K562 (cell line): ENCODE measurements at places on chromosomes 7 and 10.
A peak's percentile ranks its signal among the peaks of the same experiment; 100 is the strongest.

GRCh38 chr7:867001-867405, 9.4 kb upstream of the GET4 start:
- DNase-seq = no peak

- DNase-seq = no peak
Observed at GRCh38 chr7:144397086-144397485, 6.4 kb downstream of the NOBOX start.

DNA sequence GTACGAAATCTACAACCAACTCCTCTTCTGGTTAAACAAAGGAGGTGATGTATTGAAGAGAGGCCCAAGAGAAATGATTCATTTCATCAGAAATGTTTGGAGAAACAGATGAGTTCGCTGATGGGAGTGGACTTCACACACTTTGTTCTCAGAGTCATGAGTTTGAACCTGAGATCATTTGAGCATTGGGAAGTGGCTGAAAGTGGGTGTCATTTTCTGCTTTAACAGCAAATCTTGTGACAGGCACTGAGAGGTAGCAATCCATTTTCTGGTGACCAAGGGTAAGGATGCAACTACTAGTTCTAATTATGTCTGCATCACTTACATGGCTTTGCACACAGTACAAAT, 51.4 kb downstream of the RBM20 start:
- DNase-seq = no peak

- no peak for DNase-seq
Observed at GRCh38 chr10:61888744-61889143, 12.8 kb upstream of the ARID5B start.

GRCh38 chr7:4556868-4557793, 125.0 kb upstream of the FOXK1 start:
- no peak for DNase-seq

- peak; percentile 37 for DNase-seq
Observed at GRCh38 chr7:139422126-139422525, 61.3 kb downstream of the KLRG2 start.

DNA sequence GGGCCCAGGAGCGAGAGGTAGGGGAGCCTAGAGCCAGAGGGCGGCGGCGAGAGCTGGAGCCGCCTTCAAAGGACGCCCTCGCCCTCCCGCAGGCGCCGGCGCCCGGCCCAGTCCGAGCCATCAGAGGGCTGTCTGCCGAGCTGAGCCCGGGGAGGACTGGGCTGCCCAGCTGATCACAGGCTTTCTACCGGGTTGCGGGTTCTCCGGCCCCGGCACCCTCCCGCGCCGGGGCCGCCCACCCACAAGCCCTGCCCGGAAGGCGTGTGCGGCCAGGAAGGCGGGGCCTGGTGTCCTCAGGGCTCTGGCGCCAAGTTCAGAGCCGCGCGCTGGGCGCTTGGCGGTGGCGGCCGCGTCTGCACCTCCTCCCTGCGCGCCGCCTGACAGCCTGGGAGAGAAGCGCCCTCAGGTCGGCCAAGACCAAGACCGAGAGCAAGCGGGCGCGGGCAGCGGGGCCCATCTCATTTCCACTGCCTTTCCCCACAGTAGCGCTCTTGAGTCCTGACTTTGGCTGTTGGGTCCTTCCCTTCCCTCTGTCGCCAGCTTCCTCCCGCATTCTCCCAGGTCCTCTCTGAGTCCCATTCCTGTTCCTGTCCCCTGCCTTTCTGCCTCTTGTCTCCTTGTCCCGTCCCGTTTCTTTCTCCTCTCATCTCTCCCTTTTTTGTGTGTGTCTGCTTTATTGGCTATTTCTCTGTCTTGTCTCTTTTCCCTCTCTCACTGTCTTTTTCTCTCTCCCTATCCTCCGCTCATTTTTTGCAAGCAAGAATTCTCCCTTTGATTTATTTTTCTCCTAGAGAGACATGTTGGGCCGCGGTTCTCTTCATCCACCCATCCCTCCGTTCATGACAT, 60.6 kb upstream of the MSMB start:
- peak; percentile 70 for DNase-seq

GRCh38 chr7:114466917-114467316, 52.3 kb downstream of the FOXP2 start:
- no peak for DNase-seq

DNA sequence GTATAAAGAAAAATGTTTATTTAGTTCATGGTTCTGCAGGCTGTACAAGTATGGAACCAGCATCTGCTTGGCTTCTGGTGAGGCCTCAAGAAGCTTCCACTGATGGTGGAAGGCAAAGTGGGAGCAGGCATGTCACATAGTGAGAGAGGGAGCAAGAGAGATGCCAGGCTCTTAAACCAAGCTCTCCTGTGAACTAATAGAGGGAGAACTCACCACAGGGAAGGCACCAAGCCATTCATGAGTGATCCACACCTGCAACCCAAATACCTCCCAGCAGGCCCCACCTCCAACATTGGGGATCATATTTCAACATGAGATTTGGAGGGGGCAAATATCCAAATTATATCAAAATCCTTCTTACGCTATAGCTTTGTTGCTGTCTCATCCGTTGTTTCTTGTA, 113.1 kb downstream of the CPED1 start:
- DNase-seq = no peak

GRCh38 chr10:12198156-12198555, 2.2 kb downstream of the CDC123 start:
- DNase-seq = no peak

DNA sequence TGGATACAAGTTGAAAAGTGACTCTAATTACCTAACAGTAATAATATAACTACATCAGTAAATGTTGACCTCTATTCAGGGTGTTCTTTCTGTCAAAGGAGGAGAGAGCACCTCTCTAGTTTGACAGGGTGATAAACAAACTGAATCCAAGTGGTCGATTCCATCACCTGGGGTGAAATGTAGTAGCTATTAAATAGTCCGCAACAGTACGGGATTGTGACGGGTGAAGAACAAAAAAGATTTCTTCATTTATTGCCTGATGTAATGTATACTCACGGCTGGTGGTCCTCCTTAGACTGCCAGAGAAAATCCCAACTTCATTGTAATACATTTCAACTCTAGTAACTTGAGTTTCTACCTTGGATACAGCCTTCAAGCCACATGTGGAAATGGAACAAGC, 292.5 kb upstream of the CELF2 start:
- no peak for DNase-seq

- no peak for DNase-seq
Observed at GRCh38 chr7:148609045-148609725, 18.6 kb downstream of the C7orf33 start.

DNA sequence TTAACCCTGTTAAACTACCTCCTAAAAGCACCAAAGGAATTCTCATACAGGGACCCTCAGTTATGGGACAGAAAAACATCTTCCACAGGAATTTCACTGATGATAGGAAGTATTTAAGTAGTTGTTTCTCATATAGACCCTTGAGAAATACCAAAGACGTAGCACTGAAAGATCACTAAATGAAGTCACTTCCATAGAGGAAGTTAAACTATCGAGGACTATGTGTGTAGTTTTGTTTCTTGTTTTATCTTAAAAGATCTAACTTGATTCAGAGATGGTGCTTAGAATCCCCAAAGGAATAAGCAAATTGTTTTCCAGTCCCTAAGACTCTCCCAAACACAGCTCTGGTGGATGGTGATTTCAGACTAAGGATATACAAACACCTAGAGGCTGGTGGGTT, 94.8 kb upstream of the AFAP1L2 start:
- no peak for DNase-seq

DNA sequence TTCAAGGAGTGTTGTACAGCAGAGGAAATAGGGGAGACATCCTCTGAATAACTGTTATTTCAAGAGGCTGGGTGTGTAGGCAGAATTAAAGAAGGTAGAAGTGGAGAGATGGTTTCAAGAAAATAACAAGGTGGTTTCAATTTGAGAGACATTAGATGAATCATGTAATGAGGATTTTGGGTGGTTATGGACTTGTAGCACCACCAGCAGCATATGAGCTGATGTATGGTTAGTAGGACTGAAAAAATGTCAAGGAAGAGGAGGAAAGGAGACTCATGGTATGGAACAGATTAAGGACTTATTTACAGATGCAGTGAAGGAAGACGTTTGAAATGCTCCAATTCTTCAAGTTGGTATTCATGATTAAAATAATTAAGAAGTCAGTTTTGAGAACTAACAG, 166.2 kb downstream of the EXOC4 start:
- DNase-seq = no peak

- peak; percentile 79 for DNase-seq
Observed at GRCh38 chr10:5692461-5693358, 8.1 kb downstream of the TASOR2 start.

- DNase-seq = no peak
Observed at GRCh38 chr10:80421707-80422536, 13.6 kb downstream of the PRXL2A start.
